ENCODE measurements at places on chromosomes 11 and 22.
A peak's percentile ranks its signal among the peaks of the same experiment; 100 is the strongest.

DNA sequence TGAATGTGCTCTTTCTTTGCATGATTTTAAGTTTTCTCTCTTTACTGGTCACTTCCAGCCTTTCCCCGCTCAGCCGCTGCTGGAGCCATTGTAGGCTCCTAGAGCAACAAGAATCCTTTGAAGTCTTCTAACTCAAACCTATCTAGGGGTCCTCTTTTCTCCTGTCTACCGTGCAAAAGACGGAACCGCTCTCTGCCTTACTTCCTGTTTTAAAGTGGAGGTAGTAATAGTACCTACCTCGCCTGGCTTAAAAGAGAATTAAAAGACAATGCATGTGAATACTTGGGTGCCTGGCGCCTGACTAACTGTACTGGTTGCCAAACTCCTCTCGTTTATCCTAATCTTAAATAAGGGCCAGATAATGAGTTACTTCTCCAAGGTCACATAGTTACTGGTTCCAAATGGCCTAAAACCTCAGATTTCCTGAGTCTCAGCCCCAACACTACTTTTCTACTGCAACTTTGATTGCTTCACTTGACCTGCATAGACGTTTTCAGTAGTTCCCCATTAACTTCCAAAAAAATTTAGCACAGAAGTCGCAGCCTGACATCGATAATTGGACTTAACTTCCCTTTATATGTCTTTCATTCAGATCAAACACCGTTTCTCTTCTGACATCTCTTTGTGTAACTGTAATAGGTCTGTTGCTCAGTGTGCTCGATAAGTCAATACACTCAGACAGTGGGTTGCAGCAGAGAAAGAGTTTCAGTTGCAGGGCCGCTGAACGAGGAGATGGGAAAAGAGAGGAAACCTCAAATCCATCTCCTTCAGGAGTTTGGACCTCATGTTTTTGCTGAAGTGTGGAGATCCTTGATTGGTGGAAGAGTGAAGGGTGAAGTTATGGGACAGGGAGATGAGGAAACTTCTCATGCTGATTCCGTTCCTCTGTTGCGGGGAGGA is 891 bp downstream of the SAMM50 start:
- DNase-seq = peak; percentile 14

GRCh38 chr22:36467042-36467810 is 14.2 kb downstream of the TXN2 start:
- DNase-seq = no peak

DNA sequence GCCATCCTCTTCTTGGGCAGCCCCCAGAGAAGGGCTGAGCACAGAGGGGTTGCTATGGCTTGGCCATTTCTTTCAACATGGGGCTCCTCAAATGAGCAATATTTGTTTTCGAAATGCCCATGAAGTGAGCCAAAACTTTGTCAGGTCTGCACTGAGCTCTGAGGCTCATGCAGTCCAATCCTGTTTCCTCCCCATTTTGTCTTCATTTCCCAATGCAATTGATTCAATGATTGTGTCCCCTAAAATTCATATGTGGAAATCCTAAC is 60.6 kb upstream of the CD44 start:
- DNase-seq = no peak

DNA sequence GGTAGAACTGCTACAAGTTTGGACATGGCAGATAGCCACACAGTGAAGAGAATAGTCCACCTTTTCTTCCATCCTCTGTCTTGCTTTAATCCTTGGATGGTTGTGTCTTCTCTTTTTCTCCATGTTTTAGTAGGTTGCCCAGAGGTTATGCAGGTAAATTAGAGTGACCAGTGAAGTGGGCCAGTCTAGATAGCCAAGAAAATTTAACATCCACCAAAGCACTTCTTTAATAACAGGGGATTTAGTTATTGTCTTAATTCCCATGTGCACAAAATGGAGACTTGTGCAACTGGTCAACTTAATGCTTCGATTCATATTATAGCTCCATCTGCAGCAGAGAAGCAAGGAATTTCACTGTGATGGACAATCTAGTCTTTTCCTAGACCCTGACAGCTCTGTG is 58.8 kb upstream of the RCN1 start:
- DNase-seq = no peak

DNA sequence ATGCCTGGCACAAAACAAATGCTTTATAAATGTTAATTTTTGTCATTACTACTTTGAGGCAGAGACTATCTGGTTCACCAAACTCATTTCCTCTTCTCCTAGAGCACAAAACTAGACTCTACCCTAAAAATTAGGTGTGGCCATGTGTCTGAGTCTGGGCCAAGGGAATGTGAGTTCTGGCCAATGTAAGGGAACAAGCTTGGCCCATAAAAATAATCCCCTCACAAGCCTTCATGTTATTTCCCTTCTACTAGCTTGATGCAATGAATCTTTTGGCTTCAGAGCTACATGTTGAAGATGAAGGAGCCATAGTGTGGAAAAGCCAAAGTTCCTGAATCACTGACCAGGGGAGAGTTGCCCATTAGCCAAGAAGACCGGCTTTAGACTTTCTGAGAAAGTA is 406.5 kb upstream of the CCDC90B start:
- DNase-seq = no peak

- no peak for DNase-seq
Observed at GRCh38 chr11:31800398-31801265, 10.5 kb downstream of the PAX6 start.

DNA sequence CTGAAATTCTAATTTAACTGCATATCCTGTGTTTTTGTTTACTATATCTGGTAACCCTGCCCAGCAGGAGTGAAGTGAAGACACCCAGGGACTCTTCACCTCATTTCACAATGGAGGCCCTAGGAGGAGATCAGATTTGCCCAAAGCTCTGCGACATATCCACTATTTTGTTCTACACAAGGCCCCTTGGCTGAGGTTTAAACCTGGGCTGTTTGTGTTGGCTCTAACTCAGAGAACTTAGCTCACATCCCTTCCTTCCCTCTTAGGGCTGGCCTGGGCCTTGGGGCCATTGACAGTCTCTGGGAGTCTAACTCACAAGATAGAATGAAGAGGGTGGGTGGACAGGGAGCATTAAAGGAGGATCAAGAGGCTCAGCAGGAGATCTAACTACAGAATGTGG is 8.2 kb upstream of the PLA2G3 start:
- DNase-seq = no peak

DNA sequence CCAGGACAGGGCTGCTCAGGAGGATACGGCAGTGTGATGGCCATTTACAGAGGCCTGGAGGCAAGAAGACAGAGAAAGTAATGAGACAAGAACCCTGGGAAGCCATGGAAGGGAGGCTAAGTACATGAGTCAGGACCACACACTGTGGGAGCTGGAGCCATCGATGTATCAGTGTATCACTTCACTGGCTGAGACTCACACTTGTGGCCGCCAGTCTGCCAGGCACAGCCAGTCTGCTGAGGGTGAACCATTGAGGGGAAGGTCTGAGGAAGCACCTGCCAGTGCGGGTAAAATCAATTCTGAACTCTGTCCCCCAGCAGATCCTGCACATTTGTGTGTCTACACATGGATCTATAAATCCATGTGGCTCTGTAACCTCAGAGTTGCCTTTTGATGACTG is 195.6 kb downstream of the GRIK4 start:
- DNase-seq = no peak

DNA sequence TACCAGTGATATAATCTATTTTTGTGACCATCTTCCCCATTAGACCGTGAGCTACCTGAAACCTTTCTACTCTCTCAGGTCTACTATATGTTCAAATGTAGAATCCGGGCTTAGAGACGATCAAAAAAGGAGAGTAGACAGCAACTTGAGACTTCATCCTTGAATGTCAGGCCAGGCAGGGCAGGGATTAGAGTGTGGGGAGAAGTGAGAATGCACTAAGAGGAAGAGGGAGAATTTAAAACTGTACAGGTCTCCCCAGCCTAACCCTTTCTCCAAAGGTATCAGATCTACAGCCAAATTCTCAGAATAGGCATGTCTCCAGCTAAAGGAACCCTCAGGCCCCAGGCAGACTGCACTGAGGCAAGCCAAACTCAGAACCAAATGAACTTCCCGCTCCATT is 935 bp downstream of the LAMTOR1 start:
- no peak for DNase-seq

DNA sequence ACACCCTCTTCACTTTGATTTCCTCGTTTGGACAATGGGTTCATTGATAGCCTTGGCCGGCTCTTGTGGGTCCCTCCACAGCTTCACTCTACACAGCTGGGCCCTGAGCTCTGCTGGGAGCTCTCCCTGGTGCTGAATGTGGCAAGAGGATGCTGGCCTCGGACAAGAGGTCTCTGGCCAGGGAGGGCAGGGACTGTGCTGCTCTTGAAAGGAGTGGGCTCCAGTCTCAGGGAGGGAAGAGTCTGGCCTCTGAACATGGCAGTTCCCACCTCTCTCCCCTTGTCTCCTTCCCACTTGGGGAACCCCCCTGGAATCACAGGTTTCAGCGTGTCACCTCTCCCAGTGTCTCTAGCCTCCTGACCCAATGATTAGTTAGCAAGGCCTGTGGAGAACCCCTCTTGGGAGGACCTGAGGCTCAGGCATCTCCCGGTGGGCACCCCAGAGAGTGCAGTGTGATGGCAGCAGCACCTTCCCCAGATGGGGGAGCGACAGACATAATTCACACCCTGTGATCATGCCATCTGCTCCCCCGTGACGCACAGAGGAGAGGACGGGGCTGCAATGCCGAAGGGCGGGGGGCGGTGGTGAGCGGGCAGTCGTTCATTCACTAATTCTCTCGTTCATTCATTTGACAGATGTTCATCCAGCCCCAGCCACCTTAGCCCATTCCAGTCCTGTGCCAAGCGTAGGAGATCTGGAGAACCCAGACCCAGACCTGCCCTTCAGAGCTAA is 2.8 kb upstream of the CABP7 start:
- DNase-seq = no peak

- DNase-seq = no peak
Observed at GRCh38 chr11:12180257-12181205, 70.1 kb downstream of the MICAL2 start.

- DNase-seq = no peak
Observed at GRCh38 chr11:6357222-6357621, 33.1 kb upstream of the SMPD1 start.

- DNase-seq = no peak
Observed at GRCh38 chr11:56855217-56855616, 106.7 kb upstream of the OR9G4 start.

DNA sequence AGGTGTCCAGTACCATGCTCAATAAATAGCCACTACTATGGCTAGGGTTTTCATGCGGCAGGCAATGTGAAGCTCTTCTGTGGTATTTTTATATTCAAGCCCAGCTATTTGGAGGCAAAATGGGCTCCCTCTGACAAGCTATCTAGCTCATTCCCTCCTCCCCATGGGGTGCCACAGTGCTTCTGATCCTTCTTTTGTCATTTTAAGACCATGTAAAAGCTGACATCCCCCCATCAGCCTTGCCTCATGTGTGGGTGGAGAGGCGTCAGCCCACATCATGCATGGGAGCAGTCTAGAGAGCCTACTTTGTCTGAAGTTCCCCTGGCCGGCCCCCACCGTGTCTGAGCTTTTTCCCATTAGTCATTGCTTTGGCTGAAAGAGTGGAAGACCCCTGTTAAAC is 59.8 kb downstream of the NAV2 start:
- no peak for DNase-seq

- DNase-seq = no peak
Observed at GRCh38 chr11:65435981-65436411, 13.4 kb downstream of the NEAT1 start.

GRCh38 chr11:128956401-128957201 is 13.9 kb upstream of the TP53AIP1 start:
- DNase-seq = peak; percentile 56

DNA sequence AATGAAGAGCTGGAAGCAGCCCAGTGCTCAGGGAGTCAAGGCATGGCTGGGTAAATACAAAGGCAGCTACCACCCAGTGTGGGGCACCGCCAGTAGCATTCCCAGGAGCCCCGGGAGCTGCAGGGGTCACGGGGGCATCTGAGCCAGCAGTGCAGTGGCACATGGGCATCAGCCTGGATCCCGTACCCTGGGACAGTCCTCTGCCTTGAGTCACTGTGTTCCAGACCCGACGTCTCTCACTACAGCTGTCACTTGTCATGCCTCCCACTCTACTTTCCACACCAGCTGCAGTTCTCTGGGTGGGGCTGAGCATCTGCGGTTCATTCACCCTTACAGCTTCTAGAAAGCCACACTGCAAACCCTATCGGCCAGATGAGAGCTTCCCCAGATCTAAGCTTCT is 29.6 kb downstream of the DHCR7 start:
- DNase-seq = no peak

- no peak for DNase-seq
Observed at GRCh38 chr11:63826471-63827190, 12.3 kb upstream of the MARK2 start.

DNA sequence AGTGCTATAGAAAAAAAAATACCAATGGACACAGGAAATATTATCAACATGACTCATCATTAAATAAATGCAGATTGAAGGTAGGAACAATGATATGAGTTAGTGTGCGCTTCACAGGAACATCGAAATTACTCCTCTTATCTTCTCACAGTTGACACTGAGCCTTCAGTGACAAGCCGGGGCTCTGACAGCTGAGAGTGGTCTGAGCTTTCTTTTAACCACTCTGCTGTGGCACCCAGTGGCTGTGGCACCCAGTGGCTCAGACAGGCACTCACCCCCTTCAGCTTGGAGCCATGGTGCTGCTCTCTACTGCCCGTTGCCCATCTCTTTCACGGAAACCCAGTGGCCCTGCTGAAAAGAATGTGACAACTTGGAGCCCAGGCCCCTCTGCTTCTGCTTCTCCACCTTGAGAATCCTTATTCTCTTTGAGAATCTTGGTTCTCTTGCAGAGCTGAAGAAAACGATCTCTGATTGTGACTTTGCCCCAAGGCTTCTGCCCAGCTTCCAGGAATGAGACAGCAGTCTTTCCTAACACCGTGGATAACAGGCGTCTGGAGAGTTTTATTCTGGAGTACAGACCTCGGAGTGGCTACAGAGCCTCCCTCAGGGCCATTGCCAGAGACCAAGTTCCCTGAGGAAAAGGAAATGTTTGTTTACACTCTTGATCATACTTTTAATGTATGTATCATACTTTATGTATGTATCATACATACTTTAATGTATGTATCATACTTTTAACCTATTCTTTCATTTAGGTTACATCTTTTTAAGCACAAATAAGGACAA is 37.1 kb upstream of the OR8B8 start:
- DNase-seq = no peak

GRCh38 chr11:78418584-78419211 is 1.1 kb upstream of the GAB2 start:
- no peak for DNase-seq

GRCh38 chr11:119743006-119743405 is 14.0 kb upstream of the NECTIN1 start:
- DNase-seq = no peak

DNA sequence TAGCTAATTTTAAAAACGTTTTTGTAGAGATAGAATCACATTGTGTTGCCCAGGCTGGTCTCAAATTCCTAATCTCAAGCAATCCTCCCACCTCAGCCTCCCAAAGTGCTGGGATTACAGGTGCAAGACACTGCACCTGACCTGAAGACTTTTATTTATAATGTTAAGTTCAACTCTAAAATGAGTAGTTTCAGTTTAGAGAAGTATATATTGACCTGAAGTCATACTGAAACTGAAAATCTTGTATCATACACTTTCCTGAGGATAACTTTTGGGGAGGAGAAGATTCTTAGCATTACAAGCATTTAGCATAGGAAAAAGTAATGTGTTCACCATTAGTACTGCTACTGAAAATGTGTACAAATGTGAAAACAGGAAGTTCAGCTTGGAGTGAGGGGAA is 249.3 kb downstream of the CASP12 start:
- DNase-seq = no peak

Measured in CD4-positive, alpha-beta T cell treated with Interleukin-12 subunit alpha and Interleukin-12 subunit beta, for 1 hour (primary cell).